Fibroblast of the aortic adventitia (primary cell): ENCODE measurements at places on chromosomes 16 and 17.
A peak's percentile ranks its signal among the peaks of the same experiment; 100 is the strongest.

GRCh38 chr17:29617481-29618271, 5.0 kb downstream of the CORO6 start:
- peak; percentile 45 for DNase-seq

- no peak for DNase-seq
Observed at GRCh38 chr16:2924901-2925755, 13.4 kb downstream of the FLYWCH1 start.

DNA sequence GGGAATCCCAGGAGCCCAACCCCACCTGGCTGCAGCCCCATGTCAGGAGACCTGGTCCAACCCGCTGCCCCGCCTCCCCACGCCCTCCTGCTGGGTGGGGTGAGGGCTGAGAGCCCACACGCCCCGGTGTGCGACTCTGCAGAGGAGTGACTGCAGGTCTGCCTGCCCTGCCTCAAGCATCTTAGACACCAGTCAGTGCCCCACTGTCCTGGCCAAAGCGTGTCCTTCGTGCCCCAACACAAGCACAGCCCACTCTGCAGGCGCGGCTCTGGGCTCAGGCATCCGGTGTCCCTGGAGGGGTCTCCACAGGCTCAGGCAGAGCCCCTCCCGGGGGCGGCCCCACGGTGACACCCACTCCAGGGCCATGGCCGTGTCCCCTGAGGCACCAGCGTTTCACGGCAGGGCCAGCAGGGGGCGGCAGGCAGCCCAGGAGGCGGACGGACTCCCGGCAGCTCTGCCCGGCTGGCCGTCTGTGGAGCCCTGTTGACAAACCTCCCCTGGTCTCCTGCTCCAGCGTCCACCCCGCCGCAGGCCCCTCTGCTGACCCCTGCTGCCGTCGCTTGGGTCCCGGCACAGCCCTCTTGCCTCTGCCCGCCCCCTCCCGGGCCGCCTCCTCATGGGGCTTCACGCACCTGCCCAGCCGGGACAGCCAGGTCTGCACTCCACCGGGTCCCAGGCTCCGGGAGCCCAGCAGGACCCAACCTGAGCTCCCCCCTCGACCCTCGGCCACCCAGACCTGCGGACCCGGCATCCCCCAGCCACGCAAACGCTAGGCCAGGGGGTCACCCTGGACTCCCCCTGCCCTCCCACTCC, 8.6 kb upstream of the UBE2I start:
- peak; percentile 32 for DNase-seq

DNA sequence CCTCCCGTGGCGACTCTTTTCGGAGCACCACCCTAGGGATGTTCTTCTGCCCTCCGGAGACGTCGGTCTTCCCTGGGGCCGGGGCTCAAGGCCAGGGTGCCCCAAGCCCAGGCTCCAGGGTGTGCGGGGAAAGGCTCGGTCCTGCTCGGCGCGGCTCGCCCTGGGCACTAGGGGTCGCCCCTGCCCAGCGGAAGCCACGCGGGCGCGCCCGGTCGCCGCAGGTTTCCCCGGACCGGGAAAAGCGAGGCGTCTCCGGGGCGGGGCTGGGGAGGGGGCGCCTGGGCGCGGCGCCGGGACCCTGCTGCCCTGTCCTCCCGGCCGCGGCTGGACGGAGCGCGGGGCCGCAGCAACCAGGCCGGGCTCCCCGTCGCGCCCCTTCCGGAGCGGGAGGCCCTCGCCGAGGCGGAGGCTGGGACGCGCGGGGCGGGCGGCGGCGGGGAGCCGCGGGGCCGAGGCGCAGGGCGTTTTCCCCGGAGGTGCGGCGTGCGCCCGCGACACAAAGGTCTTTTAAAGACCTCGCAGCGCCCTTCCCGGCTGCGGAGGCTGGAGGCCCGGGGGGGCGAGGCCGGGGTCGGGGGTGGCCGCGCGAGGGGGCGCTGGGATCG, 76.4 kb downstream of the MRC2 start:
- DNase-seq, result peak; percentile 44

- no peak for DNase-seq
Observed at GRCh38 chr16:48113471-48113870, 42.3 kb downstream of the ABCC12 start.

GRCh38 chr17:75542728-75543336, 17.3 kb downstream of the LLGL2 start:
- DNase-seq, result no peak

DNA sequence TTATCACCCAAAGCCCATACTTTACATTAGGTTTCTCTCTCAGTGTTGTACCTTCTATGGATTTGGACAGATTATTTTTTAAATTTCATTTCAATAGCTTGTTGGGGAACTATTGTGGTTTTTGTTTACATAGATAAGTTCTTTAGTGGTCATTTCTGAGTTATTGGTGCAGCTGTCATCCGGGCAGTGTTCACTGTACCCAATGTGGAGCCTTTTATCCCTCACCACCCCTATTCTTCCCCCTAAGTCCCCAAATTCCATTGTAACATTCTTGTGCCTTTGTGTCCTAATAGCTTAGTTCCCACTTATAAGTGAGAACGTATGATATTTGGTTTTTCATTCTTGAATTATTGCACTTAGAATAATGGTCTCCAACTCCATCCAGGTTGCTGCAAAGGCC, 57.5 kb downstream of the SLFN11 start:
- no peak for DNase-seq

DNA sequence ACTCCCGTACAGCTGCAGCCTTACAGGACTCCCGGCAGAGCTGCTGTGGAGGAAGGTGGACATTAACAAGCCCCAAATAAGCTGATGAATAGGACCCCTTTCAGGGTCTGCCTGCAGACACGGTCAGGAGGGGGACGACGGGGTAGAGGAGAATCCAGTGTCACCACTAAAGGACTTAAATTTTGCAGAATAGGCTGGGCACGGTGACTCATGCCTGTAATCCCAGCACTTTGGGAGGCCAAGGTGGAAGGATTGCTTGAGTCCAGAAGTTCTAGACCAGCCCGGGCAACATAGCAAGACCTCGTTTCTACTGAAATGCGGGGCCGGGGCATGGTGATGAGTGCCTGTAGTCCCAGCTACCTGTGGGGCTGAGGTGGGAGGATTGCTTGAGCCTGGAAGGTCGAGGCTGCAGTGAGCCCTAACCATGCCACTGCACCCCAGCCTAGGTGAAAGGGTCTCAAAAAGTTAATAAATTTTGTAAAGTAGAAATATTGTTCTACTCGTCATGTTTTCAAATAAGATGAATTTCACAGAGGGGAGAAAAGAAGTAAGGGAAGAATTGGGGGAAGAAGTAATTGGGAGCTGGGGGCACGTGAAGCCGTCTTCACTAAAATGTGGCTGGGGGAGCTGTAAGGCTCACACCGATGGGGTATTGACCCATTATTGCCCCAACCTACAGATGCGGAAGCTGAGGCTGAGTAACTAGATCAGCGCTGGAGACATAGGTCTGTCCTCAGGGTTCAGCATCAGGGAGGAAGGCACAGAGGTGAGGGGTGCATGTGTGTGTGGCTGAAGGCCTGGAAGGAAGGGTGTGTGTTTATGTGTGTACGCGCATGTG, 4.7 kb downstream of the LITAFD start:
- DNase-seq, result no peak

- no peak for DNase-seq
Observed at GRCh38 chr17:5510771-5511170, 24.4 kb downstream of the MIS12 start.

GRCh38 chr17:15264542-15264941, 584 bp downstream of the PMP22 start:
- no peak for DNase-seq

GRCh38 chr17:74545843-74546230, at the start of gene CD300C:
Gene CD300C, minus strand, starts transcription at chr17:74546115. Its CDS starts 333 bp downstream, at chr17:74545782.
- DNase-seq, result no peak

GRCh38 chr16:85539084-85539483, 74.0 kb upstream of the GSE1 start:
- no peak for DNase-seq

GRCh38 chr16:71257768-71258167, 27.2 kb upstream of the HYDIN start:
- no peak for DNase-seq

GRCh38 chr17:57406981-57407286, 150.6 kb downstream of the MSI2 start:
- no peak for DNase-seq
